ENCODE measurements at places on chromosomes 7 and 10. TPM values are rescaled to one million over a fixed set of nuclear protein-coding genes. Genes with fewer than 3 reads are reported as not detected.

GRCh38 chr7:70585071-70585470 lies 546.9 kb upstream of the GALNT17 start:
- no peak overlapping the region for H3K4me3 ChIP-seq
- H3K27me3 ChIP-seq, result no peaks in the 10 kb centered on the region
- H3K4me1 ChIP-seq, result no peaks in the 10 kb centered on the region

DNA sequence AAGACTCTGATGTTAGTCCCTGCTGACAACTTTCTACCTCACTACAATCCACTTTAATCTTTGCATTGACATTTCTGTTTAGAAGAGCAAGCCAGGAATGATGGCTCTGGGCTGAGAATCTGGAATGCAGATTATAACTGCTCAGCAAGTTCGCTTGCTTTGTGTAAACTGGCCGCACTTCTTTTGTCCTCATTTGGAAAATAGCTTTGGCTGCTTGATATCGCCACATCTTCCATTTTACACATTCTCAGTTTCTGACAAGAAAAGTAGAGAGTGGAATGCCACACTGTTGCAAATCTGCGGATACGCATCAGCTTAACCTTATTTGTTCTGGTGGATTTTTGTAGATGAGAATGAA lies 429.8 kb downstream of the KCNMA1 start:
- H3K36me3 ChIP-seq, result no peaks in the 10 kb centered on the region
- no peak overlapping the region for H3K27ac ChIP-seq
- no peak overlapping the region for H3K4me3 ChIP-seq
- no peaks in the 10 kb centered on the region for H3K4me1 ChIP-seq
- no peak for DNase-seq

DNA sequence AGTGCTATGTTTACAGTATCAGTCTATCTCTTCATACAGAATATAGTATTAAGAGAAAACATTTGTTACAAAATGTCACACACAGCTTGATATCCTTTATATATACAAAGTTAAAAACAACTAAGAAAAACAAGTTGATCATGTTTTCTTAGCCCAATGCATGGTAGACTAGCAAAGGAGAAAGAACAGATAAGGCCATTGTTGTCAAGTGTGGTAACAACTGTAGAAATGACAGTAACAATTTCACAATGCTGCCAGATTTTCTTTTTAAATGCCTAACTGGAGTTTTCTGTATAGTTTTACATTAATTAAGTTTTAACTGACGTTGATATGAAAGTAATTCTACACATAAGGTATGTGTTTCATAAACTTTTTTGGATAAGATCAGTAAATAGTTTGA lies 65.8 kb downstream of the TFEC start:
- H3K27me3 ChIP-seq, result no peaks in the 10 kb centered on the region
- no peak for DNase-seq
- H3K27ac ChIP-seq, result no peak overlapping the region
- H3K36me3 ChIP-seq, result no peaks in the 10 kb centered on the region
- no peak overlapping the region for H3K4me3 ChIP-seq
- H3K4me1 ChIP-seq, result no peaks in the 10 kb centered on the region

Gene PAPSS2
- 14.8 TPM for total RNA-seq

DNA sequence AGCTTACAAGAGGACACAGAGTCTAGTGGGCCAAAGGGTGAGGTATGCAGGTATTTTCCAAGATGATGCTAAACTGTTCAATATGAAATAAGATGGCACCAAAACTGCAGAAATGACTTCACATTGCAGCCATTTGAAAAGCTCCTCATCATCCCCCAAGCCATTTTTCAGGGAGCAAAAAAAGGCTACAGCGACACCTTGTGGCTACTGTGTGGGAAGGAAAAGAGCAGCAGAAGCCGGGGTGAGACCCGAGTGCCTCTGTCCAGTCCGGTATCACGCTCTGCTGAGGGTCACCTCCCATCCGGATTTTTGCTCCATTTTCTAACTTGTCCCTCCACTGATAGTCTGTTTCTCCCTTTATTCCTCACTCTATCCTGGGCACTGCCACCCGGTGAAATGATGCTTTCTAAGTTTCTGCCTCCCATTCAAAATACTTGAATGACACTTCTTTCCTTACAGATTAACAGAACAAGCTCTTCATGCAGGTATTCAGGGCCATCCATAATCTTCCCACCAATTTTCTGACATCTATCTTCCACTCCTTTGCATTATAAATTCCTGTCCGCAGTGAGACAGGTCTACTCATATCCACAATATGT lies 220.2 kb downstream of the DGKI start:
- H3K27ac ChIP-seq, result no peak overlapping the region
- H3K27me3 ChIP-seq, result no peaks in the 10 kb centered on the region
- no peak for DNase-seq
- H3K36me3 ChIP-seq, result no peaks in the 10 kb centered on the region

Data from ascending aorta (tissue), 2 donors.